Activated CD4-positive, alpha-beta T cell treated with anti-CD3 and anti-CD28 coated beads, Interleukin-2, amount 10 ng/mL, durations not matched to agents 7 days and 5 days (primary cell): ENCODE measurements at places on chromosomes 5 and 9.

DNA sequence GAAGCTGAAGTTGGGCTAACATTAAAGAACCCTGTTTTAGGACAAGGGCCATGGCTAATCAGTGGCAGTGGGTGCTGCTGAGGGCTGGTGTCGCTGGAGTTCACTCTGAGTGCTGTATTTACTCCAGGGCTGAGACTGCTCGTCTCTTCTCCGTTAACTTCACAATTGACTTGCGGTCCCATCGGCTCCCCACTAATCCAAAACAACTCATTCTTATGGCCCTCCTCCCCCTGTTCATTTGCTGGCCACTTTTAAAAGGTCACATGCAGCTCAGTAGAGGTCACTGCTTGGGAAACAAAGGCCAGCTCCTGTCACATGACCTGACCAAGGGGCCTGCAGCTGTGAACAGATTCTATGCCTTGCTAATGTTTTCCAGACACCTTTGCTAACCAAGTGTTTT, 38.4 kb downstream of the PTCH1 start:
- DNase-seq = no peak

DNA sequence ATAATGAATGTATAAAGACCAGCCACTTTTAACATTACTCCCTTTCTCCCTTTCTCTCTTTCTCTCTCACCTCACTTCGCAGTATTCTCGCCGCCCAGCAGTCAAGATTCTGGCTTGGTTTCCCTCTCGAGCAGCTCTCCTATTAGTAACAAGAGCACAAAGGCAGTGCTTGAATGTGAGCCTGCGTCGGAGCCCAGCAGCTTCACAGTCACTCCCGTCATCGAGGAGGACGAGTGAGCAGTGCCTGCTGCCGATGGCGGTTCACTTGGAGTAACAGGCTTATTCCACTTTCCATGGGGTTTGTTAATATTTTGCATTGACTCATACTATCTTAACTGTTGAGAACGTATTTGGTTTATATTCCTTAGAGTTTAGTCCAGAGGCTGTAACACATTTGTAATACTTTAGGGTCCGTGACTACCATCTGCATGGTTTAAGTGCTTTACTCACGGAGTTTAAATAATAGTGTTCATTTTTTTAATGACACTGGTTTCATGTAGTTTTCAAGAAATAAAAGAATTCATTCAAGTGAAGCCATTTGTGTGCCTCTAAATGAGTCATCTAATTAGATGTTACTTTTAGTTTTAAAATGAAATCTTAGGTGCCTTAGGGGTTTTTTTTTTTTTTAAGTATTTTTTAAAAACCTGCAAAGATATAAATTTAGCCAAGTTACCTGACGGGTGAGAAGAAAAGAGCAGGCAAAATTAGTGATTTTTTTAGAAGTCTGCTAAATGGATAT, 8.4 kb upstream of the DMRT3 start:
- no peak for DNase-seq

DNA sequence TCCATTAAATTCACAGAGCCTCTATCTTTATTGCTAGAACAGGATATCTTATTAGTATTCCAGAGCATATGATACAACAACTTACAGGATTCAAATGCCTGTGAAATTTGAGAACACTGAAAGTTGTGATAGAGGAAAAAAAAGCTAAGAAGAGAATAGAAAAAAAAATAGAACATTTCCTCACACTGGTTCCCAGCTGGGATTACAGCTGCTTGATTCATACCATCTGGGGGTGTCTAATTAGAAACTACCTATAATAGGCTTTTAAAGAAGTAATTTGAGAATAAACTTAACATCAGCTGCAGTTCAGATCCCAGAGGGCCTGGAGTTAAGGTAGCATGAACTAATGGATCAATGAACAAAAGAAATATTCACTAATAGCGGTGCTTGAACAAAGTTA, 922.0 kb downstream of the CDH12 start:
- no peak for DNase-seq

DNA sequence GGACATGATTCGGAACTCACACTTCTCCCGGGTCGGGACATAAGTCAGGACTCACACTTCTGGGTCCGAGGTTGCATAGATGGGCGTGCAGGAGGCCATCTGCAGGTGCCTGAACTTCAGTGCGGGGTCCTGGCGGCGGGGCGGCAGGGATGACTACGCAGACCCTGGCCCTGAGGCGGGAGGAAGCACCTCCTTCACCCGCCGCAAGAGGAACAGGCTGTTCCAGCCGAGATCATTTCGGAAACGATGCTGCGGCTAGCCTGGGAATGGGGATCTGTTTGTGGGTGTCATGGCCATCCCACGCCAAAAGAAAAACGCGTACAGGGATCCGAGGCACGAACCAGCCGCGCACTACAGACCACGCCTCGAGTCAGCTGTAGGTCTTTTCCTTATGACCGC, 196.6 kb downstream of the TTLL11 start:
- no peak for DNase-seq

- no peak for DNase-seq
Measured at GRCh38 chr9:104608336-104608735, 2.9 kb upstream of the OR13C2 start.

GRCh38 chr5:116446356-116447005, 128.1 kb downstream of the SEMA6A start:
- no peak for DNase-seq

- DNase-seq = peak; percentile 31
Measured at GRCh38 chr5:149618581-149619248, 37.4 kb downstream of the ARHGEF37 start.

DNA sequence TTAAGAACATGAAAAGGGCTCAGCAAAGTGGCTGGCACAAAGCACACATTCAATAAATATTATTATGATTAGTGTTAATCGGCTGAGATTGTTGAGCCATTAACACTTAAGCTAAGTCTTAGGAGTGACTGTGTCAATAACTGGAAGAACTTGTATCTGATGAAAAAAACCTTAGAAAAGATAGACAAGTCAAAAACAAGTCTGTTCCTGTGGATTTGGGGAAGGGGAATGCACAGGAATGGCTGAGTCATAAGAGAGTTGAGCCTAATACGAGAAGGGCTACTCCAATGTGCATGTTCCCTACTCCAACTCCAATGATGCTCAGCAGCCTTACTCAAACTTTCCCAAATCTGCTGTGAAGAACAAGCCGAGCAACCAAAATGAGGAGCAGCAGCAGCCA, 53.9 kb downstream of the MED27 start:
- no peak for DNase-seq

DNA sequence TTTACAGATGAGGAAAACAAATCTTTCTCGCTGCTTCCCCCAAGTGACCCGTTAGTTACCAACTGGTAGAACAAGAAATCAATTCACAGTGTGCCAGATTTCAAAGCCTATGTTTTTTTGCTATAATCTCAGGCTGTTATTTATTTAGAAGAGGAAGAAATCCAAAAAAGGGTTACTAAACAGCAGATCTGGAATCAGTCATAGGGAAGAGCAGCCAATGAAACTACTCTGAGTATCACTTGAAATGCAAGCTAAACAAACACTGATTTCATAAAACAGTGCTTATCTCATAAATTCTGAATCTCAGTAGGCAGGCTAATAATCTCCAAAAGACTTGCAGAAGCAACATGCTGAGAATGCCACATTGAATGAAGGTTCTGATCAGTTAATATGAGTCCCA, 829.5 kb upstream of the ACO1 start:
- no peak for DNase-seq

DNA sequence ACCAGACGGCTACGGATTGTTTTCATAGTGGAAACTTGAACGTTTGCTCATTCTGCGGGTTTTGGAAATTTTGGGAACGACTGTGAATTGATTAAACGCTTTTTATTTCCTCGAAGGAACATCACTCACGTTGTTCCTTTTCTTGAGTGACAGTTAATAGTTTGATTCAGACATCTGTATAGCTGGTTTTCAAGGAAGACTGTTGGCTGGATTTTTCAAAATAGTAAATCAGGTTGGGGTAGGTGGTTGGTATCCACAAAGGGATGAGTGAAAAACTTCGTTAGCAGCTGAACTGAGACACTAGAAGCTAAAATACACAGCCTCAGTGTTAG, 1.1 kb downstream of the TGFBR1 start:
- no peak for DNase-seq

DNA sequence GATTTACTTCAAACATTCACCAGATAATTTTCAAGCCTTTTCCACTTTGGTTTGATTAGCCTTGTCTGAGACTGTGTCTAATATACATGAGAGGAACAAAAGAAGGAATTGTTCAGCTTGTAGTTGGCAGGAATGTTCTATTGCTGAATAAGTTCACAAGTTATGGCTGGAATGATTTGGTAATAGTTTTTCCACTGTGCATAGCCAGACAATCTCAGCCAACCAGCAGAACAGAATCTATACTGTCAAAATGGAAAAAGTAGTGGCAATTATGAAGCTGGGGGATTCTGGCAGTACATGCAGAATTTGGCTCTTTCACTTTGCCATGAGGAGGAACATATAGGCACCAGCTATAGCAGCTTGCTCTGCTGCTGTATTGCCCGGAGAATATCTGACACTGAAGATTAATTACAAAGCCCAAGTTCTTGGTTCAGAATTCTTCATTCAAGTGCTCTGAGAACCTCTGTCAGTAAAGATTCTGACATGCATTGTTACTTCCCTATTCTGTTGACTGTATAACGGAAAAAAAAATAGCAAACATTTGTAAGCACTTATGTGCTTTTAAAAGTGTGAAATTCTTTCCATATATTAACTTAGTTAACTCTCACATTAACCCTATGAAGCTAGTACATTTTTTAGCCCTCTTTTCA, 150.6 kb downstream of the PRR16 start:
- DNase-seq = no peak

DNA sequence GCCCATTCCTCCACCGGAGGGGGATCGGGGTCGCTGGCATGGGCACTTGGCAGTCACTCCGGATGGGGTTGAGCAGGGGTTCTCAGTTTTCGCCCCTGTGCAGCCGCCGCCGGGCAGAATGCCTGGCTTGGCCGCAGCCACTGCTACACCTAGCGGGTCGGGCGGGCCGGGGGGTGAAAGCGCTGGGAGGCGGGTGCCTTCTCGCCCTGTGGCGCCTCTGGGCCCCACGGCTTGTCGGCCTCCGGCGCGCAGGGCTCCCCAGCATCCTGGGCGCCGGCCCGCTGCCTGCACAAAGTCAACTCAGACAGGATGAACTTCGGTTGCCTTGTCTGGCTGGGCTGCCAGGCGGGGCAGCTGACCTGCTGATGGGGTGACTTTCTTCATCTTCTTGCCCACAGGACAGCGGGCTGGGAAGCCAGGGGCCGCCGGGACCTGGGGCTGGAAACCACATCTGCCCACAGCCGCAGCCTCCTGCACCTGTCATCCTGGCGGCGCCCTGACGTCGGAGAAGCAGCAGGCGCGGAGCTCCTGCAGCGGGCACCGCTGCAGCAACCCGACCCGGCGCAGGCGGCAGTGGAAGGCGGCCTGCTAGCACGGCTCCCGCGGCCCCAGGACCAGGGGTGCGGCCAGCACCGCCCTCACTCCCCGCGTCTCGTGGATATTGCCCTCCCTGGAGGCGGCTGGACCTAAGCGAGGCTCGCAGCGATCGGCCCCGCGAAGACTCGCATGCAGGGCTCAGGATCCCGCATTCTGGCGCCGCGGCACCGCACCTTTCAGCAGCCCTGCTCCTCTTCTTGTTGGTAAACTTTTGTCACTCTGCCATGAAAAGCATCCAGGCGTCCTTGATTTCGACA, 1.3 kb upstream of the ANKRD18A start:
- peak; percentile 33 for DNase-seq

GRCh38 chr5:144187699-144188294, 17.1 kb downstream of the KCTD16 start:
- DNase-seq = peak; percentile 90

DNA sequence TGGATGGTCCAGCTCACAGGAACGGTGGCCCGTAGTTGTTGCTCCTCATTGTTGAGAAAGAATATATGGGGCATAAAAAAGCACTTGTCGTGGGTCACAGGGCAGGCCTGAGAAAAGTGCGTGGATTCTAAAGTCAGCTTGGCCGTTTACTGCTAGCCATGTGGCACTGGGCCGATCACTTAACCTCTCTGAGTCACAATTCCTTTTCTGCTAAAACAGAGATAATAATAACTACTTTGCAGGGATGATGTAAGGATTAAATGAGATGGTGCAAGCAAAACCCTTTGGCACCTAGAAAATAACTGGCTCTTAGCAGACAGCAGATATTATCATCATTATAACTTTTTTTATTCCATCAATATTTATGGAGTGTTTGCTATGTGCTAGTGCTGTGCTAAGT, 579.7 kb downstream of the CCDC171 start:
- no peak for DNase-seq

- DNase-seq = no peak
Measured at GRCh38 chr9:114174876-114175771, 19.8 kb downstream of the COL27A1 start.

GRCh38 chr9:92503156-92503555, 20.9 kb upstream of the ASPN start:
- DNase-seq = no peak

GRCh38 chr5:77727190-77727589, 48.9 kb downstream of the TBCA start:
- DNase-seq = no peak

DNA sequence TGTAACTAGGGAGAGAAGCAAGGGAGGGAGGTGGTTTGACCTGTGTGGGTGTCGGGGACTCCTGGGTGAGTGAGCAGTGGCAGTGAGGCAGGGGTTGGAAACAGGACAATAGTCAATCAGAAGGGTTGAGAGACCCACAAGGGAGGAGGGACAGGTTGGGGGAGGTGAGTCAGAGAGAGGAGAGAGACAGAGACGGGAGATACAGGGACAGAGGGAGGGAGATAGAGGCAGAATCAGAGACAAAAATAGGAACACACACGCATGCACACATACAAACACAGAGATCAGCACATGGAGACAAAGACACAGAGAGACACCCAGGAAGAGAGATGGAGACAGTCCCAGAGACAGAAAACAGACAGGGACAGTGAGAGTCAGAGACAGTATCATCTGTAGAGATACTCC, 39.3 kb upstream of the PTGS1 start:
- no peak for DNase-seq

DNA sequence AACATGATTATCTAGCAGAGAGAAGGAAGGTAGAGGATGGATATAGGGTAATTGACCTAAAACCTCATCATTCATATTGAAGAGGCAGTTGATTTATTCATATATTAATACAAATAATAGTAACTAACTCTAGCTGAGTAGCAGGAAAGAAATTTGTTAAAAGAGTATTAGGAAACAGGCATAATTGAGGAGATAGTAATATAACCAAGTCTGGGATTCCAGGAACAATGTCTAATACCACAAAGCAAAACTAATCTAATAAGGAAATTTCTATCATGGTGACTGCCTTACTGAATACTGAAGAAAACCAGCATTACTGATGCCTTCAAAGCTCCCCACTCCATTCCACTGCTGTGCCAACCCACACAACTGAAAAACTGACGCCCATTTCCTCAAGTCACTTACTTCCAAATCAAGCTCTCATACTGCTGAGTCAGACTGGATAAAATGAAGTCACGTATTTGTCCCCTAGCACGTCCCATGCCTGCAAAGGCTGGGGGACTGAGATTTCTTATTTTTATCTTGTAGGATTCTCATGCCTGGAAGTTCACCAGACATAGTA, 153.9 kb downstream of the SMC2 start:
- DNase-seq = no peak
